ENCODE measurements at places on chromosomes 13 and 19. TPM values are rescaled to one million over a fixed set of nuclear protein-coding genes. Genes with fewer than 3 reads are reported as not detected.

GRCh38 chr13:84997858-84998257, 801.4 kb downstream of the SLITRK6 start:
- no peak for DNase-seq

DNA sequence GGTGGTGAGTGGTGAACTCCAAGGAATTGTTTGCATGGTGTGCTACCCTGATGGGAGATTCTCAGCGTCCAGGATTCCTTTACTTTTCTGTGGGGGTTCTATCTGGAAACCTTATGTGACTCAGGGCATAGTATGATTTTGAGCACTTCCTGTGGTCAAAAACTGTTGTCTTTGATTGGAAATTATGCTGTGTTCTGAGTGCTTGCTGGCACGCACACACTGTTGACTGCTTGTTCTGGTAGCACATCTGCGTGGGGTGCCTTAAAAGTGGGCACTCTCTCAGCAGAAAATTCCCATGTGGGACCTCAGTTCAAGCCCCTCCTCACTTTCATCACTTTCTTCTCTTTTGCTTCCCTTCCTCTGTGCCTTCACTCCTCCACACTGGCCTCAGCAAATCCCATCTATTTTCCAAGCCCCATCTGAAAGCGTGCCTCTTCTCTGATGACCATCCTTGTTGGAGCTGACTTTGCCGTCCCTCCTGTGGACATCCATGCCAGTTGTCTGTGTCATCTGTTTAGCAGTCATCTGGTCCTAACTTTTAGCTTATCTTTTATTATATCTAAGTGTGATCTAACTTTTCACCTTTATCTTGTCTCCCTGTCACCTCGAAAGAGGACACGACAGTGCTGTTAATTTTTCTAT, 56.4 kb upstream of the NPAS1 start:
- DNase-seq, result no peak

Gene SYNE4
- 0.70 TPM for total RNA-seq

GRCh38 chr13:59638404-59638803, 525.3 kb downstream of the DIAPH3 start:
- DNase-seq, result no peak

GRCh38 chr19:30360376-30361106, 11.6 kb upstream of the ZNF536 start:
- DNase-seq, result peak; percentile 72

Gene FGF22
- 0.19 TPM for total RNA-seq
